ENCODE measurements at places on chromosomes 6 and 20. TPM values are rescaled to one million over a fixed set of nuclear protein-coding genes. Genes with fewer than 3 reads are reported as not detected.

Gene BIRC7
- total RNA-seq, result 0.32 TPM

Gene IL20RA
- total RNA-seq, result 0.43 TPM

Gene HAO1
- total RNA-seq, result not detected

Gene SYCP2
- total RNA-seq, result 3.0 TPM

Gene GINS1
- total RNA-seq, result 7.4 TPM

Gene CALHM4
- not detected for total RNA-seq

- peak; percentile 83 for DNase-seq
These were observed 329.6 kb downstream of the GRIK2 start for GRCh38 chr6:101722991-101723579.

DNA sequence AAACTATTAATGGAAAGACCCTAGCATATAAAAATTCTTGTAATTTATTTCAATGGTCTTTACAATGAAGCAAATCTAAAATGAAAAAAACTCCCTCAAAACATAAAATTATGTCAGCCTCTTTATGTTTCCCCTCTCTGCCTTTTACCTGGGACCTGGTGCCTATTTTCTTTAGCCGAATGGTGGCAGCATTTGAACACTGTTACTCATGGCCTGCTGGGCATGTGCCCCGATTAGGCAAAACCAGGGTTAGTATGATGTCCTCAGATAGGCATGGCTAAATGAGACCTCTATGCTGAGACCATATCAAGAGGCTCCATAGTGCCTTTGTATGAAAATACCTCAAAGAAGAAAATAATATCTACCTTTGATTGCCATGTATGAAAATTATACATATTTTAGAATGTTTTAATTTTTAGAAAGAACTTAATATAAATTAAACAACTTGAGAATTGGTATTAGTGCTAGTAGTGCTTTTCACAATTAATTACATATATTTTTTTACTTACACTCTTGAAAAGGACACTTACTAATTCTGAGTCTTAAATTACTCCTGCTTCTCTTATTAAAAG lies 22.5 kb upstream of the C6orf58 start:
- peak; percentile 28 for DNase-seq

GRCh38 chr20:24141111-24141510 lies 152.5 kb upstream of the GGTLC1 start:
- DNase-seq, result no peak

GRCh38 chr20:39108746-39109145 lies 146.6 kb downstream of the DHX35 start:
- DNase-seq, result peak; percentile 6

DNA sequence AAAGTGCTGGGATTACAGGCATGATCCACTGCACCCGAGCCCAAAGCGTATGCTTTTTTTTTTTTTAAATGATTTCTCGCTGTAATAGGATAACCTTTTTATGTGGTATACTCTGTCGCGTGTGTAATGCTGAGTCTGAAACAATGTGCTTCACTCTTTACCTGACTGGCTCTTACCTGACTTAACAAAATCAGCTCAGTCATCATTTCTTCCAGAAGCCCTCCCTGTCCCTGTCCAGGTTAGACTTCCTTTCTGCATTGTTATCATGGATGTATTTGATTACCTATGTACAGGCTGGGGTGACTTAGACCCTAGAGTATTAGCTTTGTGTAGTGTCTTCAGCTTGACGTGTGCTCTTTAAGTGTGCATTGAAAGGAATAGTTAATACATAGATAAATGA lies 67.1 kb downstream of the NCOA7 start:
- DNase-seq, result no peak

- no peak for DNase-seq
These were observed 44.7 kb upstream of the SIRPG start for GRCh38 chr20:1702328-1702727.
